Cardiac septum (tissue), 1 donor: ENCODE measurements at places on chromosomes 13 and 19.

DNA sequence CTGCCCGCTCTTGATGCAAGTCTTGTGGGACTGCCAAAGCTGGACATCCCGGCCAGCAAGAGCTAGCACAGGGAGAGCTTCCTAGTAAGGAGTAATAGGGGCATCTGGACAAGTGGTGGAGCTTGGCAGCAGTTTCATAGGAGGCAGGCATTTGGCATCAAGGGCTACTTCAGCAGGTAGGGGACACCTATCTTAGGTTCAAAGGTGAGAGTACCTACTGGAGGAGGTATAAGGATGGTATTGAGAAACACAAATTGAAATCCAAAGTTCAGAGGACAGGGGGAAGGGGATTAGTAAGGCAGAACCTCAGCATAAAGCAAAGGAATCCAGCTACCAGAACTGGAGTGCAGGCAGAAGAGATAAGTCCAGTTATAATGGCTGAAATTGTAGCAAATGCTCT lies 441.7 kb downstream of the OXGR1 start:
- no peak for DNase-seq

DNA sequence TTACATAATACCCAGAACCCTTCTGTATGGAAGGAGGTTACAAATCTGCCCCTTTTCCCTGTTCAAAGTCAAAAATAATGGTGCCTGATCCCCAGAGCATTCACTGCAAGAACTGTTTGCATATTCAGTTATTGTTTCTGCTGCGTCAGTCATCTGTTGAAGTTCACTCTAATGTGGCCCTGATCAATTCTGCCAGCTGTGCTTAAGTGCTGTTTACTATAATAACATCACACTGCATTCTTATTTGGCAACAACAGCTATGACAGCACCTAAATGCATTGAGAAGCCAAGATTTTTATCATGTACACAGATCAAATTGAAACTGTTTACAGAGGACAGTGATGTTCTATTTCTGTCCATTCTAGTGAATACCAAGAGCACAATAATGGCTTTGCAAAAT lies 115.9 kb downstream of the DACH1 start:
- no peak for DNase-seq

DNA sequence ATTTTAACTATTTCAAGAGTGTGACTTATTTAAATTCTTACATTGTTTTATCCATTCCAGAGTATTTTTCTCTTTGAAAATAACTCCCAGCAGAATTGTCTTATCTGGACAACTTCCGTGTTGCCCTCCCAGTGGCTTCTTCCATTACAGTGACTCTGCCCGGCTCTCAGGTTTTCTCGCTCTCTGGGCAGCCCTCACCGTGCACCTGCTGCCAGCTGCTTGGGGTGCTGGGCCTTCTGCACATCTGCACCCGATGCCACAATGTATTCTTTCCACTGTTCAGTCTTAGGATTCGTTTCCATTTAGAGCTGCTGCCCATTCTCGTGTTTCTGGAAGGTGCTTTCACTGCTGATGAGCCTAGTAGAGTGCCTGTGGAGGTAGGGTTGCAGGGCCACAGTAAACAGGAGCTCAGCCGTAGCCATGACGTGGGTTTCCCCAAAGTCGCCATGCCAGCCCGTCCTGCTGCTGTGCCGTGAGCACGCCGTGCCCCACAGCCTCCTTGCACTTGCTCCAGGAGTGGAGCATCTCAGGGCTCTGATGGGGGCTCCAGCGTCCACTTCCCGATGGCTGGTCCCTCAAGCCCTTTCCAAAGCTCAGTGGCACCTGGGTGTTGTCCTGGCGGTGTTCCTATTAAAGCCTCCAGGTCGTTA lies 46.1 kb upstream of the DCUN1D2 start:
- no peak for DNase-seq

- DNase-seq = no peak
These were observed 1.0 kb downstream of the KLK11 start for GRCh38 chr19:51025401-51025800.

DNA sequence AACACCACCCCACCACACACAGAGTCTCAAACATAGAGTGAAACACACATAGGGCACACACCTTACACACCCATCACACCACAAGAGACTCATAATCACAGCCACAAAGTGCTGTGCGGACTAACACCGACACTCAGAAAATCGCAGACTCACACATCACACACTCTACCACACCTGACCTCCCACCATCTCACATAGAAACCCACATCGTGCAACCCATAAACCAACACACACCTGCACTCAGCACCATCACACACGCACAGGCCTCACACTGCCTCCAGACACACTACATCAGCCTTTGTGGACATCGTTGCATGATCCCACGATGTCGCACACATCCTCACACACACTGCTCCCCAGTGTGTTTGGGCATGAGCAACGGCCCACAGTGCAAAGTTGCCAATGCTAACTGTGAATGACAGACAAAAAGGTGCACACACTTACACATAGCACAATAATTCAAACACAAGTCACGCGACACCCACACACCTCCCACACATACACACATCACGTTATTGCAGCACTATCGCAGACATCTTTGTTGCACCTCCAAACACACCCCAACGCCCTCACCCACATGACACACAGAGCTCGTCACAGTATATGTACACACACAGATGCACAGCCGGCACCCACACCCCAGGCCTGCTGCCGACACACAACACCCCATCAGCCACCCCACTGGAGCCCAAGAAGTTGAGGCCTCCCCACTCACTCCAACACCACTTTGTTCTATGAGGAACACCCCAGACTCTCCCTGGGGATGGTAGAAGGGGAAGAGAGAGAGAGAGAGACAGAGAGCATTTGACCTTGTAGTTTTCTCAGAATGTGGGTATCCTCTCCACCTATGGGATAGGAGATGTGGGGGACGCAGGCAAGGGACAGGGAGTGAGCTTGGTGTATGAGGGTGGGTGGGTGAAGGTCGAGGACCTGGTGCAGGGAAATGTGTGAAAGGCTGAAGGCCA lies 1.2 kb upstream of the ATP1A3 start:
- no peak for DNase-seq

- DNase-seq = no peak
These were observed 26.0 kb downstream of the SLC7A1 start for GRCh38 chr13:29569253-29570050.

- no peak for DNase-seq
These were observed 253.0 kb downstream of the PCDH20 start for GRCh38 chr13:61162636-61163035.

GRCh38 chr19:19010551-19010950 lies 22.8 kb downstream of the SUGP2 start:
- DNase-seq = no peak

DNA sequence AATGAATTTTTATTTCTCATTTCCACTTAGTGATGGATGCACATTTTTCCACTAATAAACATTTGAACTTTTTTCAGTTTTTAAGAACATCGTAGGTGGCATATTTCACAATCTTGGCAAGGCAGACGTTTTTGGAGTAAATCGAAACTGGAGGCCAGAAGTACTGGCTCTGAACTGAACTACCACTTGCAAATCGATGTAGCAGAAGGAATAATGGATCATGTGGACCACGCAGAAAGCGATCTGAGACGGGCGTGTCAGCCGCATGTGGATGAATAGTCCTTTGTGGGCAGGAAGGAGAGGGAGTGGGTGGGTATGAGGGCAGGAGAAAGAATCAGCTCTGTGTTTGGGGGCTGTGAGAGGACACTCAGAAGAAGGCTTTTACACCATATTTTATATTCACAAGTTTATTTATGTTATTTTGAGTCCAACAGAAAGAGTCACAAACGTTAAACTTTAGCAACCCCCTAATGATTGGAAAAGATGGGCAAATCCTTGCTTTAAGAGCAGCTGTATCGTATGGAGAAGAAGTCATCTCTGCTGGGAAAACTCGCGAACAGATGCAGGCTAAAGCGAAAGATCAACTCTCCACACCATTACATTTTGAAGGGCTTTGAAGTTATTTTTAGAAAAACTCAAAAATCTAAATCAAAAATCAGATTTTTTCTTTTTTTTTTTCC lies 90.5 kb downstream of the COL4A2 start:
- DNase-seq = no peak

DNA sequence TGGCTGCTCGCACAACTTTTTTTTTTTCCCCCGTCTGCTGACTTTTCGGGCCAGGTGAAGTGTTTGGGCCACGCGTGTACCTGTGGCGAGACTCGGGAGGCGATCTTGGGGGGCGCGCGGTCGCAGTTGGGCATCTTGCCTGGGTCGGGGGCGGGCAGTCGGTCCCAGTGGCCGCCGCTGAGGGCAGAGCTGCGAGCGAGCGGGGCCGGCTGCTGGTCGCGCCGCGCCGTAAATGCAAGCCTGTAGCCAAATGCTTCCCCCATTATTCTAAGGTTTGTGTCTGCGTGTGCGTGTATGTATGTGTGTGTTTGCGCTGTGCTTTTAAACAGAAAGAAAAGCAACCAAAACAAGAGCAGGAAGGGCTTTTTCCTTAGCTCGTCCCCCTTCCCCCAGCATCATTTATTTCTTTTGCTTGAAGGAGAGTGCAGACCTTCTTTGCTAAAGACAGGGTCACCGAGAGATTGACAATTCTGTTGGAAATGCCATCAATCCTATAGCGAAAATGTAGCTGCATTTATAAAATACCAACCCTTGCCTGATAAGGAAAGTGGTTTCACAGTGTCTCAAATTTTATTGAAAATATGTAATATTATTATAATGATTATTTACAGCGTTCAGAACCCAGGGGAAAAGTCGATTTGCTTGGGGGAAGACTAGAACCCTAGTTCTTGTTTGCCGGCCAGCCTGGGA lies 143.2 kb upstream of the ZNF536 start:
- DNase-seq = no peak

DNA sequence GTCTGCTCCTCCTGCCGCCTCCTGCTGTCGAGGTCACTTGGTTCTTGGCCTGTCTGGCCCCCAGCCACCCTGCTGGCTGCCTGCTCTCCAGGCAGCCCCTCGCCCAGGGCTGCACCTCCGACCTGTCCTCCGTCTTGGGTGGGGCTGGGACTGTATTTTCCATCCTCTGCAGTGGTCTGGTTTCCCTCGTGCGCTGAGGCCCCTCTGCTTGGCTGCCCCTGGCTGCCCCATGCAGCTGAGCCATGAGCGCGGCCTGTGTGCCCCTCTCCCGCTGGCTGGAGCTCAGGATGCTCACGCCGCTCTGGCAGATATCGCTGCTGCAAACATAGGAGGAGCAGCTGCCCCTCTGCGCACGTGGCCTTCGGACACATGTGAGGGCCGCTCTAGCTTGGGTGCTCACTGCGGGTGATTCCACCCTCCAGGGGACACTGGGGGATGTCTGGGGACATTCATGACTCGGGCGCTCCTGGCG lies 14.0 kb downstream of the UHRF1 start:
- no peak for DNase-seq

DNA sequence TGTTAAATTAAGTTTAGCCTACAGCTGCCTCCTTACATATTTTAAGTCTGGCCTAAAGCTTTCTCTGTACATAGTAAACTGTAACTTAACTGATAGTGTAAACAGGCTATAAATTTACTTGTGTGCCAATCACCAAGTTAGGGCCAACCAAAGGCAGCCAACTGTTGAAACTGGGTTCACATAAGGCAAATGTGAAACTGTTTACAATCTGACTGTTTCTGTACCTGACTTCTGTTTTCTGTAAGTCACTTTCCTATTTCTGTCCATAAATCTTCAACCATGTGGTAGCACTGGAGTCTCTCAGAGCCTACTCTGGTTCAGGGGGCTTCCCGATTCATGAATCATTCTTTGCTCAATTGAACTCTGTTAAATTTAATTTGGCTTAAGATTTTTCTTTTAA lies 103.1 kb downstream of the RAP2A start:
- no peak for DNase-seq

DNA sequence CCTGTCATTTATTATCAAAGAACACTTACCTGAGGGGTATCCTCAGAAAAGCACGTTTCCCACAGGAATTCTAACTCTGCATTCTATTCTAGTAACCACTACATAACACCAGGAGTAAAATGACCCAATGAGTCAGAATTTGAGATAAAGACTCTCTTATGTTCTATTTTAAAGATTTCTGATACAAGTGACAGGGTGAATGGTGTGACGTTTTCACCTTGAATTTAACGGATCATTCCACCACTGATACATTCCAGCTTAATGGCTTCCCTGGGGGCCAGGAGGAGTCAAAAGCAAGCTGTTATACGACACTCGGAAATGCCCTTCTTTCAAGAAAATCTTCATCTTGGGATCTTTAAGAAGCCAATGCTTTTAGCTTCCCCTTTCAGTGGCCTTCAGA lies 55.2 kb downstream of the SLC7A1 start:
- DNase-seq = no peak

GRCh38 chr19:8240274-8241229 lies 31.4 kb downstream of the CERS4 start:
- peak; percentile 92 for DNase-seq

DNA sequence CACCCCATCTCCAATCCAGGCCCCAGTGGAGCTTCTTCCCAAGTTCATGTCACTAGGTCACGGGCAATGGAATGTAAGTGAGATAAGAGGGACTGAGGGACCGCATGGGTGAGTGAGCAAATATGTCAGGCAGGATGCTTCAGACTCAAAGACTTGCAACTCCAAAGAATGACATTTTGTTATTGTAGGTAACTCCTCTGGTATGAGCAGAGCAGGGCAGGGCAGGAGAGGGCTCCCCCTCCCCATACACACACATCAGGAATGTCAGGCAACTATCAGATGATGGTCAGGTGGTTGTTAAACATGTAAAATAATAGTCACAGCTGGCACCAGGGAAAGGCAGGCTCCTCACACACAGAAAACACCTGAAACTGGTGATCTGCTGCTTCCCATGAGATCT lies 10.6 kb downstream of the ERVV-2 start:
- DNase-seq = no peak

DNA sequence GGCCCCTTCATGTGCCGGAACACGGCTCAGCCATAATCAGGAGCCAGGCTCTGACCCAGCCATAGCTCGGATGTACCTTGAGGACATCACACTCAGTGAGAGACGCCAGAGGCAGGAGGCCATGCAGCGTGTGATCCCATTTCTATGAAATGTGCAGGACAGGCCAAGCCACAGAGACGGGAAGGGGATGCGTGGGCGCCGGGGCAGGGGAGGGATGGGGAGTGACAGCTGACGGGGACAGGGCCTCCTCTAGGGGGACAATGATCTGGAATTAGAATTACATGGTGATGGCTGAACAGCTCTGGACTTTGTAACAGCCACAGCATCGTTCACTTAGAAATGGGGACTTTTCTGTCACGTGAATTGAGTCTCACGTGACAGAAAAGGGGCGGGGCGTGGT lies 34.9 kb downstream of the SBNO2 start:
- no peak for DNase-seq

DNA sequence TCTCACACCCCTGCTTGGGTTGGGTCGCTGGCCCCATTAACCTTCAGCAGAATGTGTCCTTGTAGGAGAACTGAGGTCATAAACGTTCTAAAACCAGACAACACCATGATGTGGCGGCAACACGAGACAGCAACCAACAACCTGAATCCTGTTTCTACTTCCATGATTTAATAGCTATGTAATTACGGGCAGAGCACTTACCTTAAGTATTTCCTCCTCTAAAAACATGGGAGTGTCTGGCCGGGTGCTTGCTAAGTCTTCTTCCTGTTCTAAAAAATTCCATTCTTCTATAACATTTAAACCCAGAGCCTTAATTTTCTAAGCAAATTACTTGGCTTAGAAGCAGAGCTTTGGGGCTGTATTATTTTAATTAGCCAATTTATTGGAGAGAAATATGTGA lies 33.5 kb upstream of the IRS2 start:
- no peak for DNase-seq
